Left forelimb (tissue), 1 donor: ENCODE measurements at places on chromosomes 3 and 15.

DNA sequence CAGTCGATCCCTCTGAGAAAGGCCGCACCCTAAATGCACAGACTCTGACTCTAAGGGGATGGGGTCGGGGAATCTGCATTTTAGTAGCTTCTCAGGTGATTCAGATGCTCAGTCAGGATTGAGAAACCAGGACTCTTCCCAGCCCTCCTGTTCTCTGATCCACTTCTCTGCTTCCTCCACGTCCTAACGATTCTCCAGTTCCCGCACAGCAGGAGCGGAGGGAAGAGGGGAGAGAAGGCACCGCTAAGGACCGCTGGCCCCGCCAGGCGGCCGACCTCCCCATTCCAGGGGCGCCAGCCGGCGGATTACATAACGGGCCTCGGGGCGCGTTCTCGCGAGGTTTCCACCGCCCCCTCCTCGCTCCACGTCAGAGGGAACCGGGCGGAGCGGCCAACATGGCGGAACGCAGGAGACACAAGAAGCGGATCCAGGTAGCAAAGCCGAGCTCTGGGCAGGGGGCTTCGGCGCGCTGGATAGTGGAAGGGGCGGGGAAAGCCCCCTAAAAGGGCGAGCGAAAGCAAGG lies at the start of gene SEC62:
SEC62 (plus strand) TSS at position 380 of the 523 bp plus-strand sequence; CDS start at position 396, 16 bp downstream.
- peak; percentile 98 for DNase-seq

GRCh38 chr3:104832530-104832929 lies 534.2 kb upstream of the ALCAM start:
- no peak for DNase-seq

DNA sequence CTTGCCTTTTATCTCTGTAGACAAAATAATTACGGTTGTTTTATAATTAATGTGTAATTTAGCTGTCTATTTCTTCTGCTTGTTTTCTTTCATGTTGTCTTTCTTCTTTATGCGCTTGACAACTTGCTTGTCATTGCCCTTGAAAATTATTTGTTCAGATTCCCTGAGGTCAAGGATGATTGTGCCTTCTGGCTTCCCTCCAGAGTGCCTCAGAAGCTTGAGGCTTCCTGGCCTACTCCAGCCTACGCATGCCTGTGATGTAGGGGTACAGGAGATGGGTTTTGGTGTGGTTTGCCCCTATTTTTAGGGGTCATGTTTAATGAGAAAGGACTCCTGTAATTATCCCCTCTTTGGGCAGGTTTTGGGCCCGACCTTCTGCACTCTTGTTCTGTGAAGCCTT lies 231.5 kb downstream of the SV2B start:
- DNase-seq = no peak

- DNase-seq = no peak
Measured at GRCh38 chr15:34122771-34123183, 20.9 kb downstream of the PGBD4 start.

GRCh38 chr15:52217186-52217585 lies 26.0 kb upstream of the GNB5 start:
- no peak for DNase-seq

- no peak for DNase-seq
Measured at GRCh38 chr3:108053067-108053466, 37.8 kb downstream of the CD47 start.

- no peak for DNase-seq
Measured at GRCh38 chr3:81910244-81910852, 148.9 kb upstream of the GBE1 start.

- no peak for DNase-seq
Measured at GRCh38 chr15:78715930-78716329, 74.9 kb upstream of the CHRNB4 start.

DNA sequence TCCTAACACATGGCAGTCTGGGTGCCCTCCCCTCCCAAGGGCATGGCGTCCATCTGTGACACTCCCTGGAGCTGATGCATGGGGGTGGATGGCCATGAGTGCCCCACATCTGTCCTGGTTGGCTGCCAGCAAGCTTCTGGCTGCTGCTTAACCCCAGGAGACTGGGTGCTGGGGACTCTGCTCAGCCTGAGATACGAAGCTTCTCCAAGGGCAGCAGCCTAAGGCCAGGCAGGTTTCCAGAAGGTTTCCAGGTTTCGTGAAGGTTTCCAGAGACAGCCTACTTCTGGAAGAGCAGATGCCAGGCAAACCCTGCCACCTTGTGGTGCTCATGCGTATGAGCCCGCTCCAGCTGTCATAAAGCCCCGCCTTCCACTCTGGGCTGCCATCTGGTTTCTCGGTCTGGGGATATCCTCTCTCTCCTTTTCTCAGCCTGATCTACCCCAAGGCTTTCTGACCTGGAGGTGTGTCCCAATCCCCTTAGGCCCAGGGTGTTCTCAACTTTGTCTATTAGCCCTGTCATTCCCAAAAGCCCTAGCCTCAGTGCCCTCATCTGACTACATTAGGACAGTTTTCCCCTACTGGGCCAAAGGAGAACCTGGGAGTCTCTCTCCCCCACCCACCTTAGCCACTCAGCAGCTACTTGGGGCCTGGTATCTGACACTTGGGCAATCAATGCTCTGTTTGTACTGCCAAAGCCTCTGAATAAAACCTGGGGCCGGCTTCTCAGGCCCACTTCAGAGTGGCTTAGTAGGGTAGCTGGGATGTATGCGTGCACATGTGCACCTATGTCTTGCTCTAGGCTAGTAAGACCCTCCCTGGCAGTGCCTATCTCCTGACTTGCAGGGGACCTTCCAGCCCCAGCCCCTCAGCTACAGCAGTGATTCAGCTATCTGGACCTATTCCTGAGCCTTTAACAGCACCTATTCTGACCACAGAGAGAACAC lies 12.0 kb downstream of the MRPL46 start:
- DNase-seq = no peak

- no peak for DNase-seq
Measured at GRCh38 chr3:188309437-188310269, 155.7 kb downstream of the LPP start.

DNA sequence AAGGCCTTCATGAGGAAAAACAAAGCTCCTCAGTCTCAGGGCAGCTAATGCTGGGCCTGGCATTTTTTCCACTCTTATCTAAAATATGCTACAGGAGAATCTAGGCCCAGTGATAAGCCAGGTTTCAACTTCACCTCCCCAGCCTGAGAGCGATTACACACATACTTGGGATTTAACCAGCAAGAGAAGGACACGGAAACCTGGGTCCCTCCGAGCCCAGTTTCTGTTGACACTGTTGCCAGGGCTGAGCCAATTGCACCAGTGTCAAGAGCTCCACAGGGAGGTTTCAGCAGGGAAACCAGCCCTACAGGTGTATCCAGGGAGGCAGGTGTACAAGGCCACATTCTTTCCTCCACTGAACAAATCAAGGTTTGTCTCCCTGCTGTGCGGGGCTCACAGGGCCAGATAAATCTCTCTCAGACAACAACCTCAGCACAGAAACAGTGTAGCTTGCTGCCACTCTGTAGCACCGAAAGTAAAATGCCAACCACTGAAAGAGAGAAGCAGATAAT lies 85.4 kb downstream of the MAGI1 start:
- DNase-seq = no peak

DNA sequence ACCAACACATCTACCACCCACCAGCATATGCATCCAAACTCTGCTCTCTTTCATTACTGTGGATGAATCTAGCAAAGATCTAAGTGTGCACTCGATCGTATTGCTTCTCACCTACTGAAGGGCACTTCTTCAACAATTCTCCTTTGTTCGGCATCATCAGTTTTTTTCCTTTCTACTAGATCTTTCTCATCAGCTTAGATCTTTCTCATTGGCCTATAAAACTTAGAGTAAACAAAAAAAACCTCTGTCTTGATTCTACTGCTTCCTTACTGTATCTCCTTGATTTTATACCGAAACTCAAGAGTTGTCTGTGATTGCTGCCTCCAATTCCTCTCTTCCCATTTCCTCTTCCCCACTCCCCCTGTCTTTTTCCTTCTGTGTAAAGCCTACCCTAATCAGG lies 36.1 kb upstream of the TIPARP start:
- no peak for DNase-seq

- DNase-seq = no peak
Measured at GRCh38 chr3:70471464-70472342, 159.3 kb upstream of the MDFIC2 start.

DNA sequence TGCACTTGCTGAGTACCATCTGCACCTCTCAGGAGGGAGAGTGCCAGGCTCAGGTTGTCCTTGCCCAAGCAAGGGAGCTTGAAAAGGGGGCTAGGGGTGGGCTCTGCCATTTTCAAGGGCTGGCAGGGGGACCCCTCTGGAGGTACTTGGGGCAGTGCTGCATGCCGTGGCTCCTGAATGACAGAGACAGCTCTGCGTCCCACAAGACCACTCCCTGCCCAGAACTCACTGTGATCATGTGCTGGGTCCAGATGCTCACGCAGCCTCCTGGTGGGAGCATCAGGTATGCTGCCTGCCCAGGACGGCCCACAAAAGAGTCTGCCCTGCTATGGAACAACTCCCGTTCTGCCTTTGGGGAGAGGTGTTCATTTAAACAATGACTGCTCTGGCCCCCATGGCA lies 165.2 kb downstream of the GOLGA6L4 start:
- DNase-seq = no peak

DNA sequence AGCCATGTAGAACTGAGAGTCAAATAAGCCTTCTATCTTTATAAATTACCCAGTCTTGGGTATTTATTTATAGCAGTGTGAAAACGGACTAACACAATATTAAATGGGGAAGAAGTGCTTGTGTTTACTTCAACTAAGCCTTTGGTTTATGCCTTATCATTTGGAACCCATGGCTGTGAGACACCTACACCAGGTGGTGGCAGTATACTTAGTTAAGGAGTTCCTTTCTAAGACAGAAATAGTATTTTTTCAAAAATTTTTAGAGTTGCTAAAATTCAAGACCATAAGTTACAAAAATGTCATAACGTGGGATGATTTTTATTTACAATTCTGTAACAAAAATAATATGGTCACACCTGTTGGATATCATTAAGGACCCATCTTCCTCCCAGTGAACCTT lies 354.5 kb upstream of the SOX14 start:
- DNase-seq = no peak

DNA sequence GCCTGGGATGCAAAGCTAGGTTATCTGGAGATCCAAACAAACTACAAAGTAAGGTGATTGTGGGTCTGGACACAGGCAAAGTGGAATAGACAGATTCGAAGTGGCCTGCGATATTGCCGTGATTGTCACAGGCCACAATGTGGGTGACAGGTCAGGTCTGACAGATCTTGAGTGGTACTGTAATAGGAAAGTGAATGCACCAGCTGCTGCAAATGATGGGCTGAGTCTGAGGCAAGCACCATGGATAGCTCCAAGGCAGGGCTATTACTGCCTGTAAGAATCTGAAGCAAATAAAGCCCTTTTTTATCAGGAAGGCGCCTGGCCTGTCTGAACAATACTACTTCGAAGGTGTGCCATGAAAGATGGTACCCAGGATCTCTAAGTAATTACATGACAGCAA lies 10.0 kb downstream of the ARMC8 start:
- DNase-seq = no peak

DNA sequence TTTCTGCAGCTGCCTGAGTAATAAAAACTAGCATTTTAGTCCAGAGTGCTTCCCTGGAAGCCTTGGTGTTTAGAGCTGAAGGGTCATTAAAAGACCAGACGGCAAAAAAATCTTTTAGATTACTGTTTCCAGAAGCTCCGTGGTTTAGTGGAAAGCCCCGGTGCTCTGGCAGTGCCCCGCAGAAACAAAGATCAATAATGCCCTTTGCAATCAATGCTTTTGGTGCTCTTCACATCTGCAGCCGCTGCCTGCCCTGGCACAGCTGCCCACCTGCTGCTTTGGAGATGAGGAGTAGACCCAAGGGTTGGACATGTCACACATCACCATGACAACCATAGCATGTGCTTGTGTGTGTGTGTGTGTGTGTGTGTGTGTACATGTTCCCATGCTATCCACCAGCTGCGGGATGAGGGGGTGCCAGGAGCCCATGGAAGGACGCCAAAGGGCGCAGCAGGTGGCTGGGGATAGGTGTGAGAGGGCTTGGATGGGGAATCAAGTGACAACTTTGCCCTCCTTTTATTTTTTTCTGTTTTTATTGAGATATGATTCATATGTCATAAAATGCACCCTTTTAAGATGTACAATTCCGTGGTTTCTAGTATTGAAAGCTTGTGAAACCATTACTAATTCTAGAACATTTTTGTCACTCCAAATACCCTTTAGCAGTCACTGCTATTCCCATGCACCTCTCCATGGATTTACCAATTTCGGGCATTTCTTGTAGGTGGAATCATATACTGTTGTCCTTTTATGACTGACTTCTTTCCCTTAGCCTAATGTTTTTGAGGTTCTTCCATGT lies 75.7 kb upstream of the KLHL25 start:
- DNase-seq = no peak

GRCh38 chr15:90009301-90010022 lies 8.3 kb downstream of the ZNF710 start:
- DNase-seq = no peak

- no peak for DNase-seq
Measured at GRCh38 chr15:31345606-31346366, 19.2 kb downstream of the KLF13 start.

DNA sequence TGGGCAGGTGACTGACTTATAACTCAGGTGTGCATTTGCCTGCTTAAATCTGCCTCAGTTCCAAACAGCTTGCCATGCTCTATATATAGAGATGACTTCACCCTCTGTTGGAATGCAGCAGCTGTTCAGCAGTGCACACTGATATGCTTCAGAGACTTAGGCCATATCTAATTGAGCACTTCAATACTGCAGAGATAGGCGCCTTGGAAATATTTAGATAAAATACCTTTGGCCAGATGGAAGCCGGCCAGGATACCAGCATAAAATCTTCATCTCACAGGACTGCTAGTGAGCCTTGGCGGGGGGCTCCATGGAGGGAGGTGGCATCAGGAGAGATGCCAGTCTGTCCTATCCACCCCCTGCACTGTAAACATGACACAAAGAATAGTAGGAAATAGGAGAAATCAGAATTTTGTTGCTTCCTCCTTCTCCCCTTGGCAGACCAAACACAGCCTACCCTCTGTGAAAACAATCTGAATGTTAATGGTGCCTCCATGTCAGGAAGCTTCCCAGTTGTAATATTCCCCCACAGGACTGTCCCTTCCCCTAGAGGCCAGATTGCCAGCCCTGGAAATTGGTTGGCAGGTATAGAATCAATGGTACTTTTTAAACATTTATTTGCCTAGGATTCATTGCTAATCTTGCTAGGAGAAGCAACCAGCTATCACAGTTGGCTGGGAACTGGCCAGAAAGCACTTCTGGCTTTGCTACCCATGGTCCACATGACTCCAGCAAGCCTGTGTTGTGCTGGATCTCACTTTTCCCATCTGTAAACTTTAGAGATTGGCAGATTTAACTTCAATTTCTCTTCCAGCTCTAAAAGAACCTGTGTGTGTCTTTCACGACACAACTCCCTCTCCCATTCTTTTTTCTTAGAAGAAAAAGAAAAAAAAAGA lies 215.5 kb upstream of the KCNMB2 start:
- DNase-seq = no peak
